ENCODE measurements at places on chromosomes 16 and 17.

- DNase-seq: no peak
Observed at GRCh38 chr16:11393861-11394592, 48.8 kb downstream of the RMI2 start.

GRCh38 chr16:64060631-64061030 is 1061.2 kb downstream of the CDH11 start:
- no peak for DNase-seq

- DNase-seq: no peak
Observed at GRCh38 chr16:1311212-1311737, 1.8 kb downstream of the UBE2I start.

DNA sequence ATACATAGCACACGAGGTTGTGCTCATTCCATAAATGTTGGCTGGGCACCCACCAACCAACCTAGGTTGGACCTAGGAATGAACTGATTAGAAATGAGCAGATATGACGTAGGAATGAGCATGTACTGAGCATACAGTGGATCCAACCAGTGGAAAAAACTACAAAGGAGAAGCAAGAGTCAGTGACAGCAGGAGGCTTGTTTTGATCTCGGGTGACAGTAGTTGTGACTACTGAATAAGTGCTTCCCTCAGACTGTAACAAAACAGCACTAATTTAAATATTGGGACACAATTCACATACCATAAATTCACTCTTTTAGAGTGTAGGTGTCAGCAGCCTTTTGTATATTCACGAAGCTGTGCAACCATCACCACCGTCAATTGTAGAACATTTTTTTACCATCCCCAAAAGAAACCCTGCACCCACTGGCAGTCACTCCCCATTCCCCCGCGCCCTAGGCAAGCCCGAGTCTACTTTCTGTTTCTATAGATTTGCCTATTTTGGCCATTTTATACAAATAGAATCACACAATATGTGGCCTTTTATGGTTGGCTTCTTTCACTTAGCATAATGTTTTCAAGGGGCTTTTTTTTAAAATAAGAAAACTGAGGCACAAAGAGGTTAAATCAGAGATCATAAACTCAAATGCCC is 7.0 kb downstream of the VAC14 start:
- no peak for DNase-seq

GRCh38 chr17:19453296-19453695 is 42.3 kb downstream of the RNF112 start:
- no peak for DNase-seq

DNA sequence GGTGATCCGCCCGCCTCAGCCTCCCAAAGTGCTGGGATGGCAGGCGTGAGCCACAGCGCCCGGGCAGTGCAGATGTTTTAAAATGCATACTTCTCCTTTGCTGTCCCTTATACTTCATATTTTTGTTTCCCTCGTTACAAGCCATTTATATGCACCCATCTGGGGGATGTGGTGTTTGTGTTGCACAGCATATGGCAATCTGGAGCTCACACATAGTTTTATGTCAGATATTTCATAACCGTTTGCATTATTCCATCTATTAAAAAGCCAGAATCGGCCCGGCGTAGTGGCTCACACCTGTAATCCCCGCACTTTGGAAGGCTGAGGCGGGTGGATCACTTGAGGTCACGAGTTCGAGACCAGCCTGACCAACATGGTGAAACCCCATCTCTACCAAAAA is 11.8 kb downstream of the FLYWCH1 start:
- DNase-seq: no peak

DNA sequence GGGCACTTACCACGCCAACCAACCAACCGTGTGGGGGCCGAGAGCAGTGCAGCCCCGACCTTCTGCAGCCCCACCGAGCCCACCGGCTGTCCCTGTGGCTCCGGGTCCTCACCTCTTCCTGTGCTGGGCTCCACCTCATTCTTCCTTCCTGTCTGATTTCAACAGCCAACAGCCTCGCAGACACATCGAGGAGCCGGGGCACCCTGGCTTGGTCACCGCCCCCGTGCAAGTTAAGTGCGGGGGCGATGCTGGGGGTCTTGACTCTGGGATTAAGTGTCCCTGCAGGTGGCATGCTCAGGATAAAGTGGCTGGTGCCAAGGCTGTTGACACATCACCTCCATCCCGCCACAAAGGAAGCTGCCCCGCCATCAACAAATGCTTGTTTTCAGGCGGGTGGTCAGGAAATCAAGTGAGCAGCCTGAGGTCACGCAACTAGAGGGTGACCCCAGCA is at the start of gene NLRC3:
Gene NLRC3 (minus strand): TSS at position 102 of the 451 bp plus-strand sequence. CDS start 12,367 bp downstream, outside the sequence.
- DNase-seq: peak; percentile 89

GRCh38 chr17:19728084-19728495 is 11.7 kb upstream of the SLC47A2 start:
- DNase-seq: no peak

- no peak for DNase-seq
Observed at GRCh38 chr16:66263168-66263972, 103.1 kb upstream of the CDH5 start.

Measured in NB4 (cell line).